HAP-1 (cell line): ENCODE measurements at places on chromosomes 12 and 14.
A peak's percentile ranks its signal among the peaks of the same experiment; 100 is the strongest.

- DNase-seq: no peak
Observed at GRCh38 chr14:92439537-92440344, 73.8 kb upstream of the RIN3 start.

- DNase-seq: no peak
Observed at GRCh38 chr14:37565550-37565949, 29.5 kb downstream of the FOXA1 start.

DNA sequence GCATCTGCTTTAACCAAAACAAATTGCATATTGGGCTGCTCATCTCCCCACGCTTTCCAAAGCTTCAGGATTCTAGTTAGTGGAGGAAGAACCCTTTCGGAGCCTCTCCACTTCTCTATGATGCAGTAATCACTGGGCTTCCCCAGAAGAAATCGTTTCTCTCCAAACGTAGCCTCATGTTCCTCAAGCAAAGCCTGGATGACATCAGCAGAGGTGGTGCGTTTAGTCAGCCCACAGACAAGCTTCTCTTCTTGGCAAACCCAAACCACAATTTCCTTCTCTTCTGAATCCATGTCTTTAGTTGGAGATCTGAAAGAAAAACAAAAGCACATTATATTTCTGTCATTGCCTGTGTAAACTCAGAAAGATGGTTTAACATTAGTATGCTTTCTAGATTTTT lies 30.6 kb downstream of the RASSF9 start:
- DNase-seq: no peak

DNA sequence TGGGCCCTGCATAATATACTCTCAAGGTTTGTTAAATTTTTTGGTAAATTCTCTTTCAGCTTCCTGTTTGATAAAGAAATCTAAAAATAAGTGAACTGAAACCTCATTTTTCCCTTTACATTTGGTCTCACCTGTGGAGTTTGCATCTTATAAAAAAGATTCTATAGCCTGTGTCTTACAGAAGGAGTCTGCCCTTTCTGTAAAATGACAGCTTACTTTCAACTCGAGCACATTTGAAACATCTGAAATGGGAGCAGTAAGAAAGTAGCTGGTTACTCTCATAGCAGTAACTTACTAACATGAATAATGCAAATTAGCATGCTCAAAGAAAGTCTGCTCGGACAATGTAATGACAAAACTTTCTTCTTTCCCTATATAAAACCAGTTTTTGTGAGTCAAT lies 155.8 kb downstream of the NELL2 start:
- DNase-seq: no peak

- peak; percentile 20 for DNase-seq
Observed at GRCh38 chr12:50986966-50987737, 34.8 kb downstream of the HIGD1C start.

DNA sequence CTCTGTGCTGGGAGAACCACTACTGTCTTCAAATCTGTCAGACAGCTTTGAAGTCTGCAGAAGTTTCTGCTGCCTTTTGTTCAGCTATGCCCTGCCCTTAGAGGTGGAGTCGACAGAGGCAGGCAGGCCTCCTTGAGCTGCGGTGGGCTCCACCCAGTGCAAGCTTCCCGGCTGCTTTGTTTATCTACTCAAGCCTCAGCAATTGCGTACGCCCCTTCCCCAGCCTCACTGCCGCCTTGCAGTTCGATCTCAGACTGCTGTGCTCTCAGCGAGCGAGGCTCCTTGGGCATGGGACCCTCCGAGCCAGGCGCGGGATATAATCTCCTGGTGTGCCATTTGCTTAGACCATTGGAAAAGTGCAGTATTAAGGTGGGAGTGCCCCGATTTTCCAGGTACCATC lies 25.1 kb upstream of the KLRB1 start:
- no peak for DNase-seq

DNA sequence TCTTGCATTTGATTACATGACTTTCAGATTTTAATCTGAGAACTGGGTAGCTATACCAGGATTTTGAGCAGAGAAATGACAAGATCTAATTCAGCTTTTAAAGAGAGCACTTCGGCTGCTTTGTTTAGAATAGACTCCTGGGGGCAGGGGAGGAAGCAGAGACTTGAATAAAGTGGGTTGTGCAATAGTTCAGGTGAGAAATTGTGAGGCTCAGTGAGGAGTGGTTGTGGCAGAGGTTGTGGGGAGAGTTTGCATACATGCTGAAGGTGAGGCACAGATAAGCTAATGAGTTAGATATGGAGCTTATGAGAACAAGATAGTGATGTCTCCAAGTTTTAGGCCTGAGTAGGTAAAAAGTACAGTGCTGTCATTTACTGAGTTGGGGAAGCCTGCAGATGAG lies 281.4 kb downstream of the FLRT2 start:
- DNase-seq: no peak

GRCh38 chr12:89762498-89763170 lies 54.0 kb upstream of the ATP2B1 start:
- DNase-seq: no peak

GRCh38 chr12:90058704-90059103 lies 350.1 kb upstream of the ATP2B1 start:
- DNase-seq: no peak

DNA sequence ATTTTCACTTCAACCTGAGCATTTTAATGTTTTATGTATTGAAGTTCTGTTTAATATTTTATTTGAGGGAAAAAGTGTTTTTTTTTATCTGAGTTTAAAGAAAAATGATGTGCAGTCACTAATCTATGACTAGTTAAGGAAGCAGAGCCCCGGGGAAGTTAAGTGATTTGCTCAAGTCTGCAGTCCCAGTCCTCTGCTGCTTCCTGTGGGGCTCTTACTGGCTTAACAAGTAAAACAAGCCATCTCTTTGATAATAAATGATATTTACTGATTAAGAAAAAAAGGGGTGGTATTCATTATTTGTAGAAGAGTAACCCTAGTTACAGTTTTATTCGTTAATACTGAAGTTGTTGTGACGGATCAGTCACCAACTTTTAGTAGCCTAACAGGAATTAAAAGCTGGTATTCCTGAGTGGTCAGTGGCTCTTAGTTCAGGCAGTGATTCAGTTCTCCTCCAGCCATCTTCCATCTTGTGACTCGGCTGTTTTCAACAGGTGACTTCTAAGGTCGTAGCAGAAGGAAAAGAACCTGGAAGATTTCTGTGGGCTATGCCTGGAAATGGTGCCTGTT lies 21.7 kb downstream of the BICDL1 start:
- DNase-seq: no peak

DNA sequence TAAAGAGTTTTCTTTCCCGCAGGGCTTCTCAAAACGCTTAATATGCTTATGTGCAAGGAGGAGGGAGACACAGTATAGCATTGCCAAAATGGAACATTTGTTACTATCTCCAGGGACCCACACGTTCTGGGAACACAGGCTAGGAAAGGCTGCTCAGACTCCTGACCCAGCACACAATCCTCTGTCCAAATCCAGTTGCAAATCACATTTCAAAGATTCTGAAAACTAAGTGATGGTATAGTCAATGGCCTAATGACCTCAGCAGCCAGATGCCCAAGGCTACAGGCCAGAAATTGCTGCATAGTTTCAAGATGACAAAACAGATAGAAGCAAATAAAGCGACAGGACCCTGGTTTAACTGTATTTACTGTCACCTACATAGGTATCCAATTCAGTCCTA lies 97.0 kb upstream of the GRIP1 start:
- DNase-seq: no peak

GRCh38 chr12:52628111-52628507 lies 9.8 kb upstream of the KRT73 start:
- DNase-seq: no peak

DNA sequence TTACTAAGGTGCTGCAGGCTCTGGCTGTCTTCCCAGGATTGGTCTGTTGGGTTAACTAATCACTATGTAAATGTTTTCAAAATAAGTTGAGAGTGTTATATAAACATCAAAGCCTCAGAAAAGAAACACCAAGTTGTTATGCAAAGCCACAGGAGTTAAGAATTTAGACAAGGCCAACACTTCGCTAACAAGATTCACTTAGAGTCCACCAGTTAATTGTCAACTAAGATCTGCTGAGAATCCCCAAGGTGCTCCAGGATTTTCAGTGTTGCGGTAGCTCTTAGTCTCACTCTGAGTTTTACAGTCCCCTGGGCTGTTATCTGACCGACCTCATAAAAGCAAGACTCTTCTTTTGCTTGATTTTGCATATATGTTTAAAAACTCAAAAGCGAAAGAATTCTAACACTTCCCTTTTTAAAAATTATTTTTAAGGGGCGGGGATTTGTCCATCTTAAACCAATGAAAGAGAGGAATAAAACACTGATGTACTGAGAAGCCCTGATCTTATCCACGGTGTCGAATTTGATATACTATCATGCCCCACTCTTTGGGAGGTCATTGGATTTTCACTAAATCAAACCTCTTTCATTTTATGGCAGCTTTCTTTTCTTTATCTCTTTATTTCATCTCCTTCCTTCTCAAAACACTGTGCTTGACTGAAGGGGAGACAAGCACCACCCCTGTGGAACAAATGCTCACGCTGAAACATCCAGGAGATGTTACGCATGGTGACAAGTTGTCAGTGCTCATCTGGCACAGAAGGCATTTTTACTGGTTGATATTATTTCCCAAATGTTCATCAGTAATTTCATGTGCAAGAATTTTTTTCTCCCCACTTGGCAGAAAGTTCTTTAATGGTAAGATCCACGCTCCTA lies 7.0 kb downstream of the NIN start:
- no peak for DNase-seq

- no peak for DNase-seq
Observed at GRCh38 chr12:8953773-8954402, 4.4 kb upstream of the M6PR start.

GRCh38 chr14:100577986-100578431 lies 9.2 kb downstream of the BEGAIN start:
- no peak for DNase-seq

- no peak for DNase-seq
Observed at GRCh38 chr12:106917503-106917902, 38.2 kb upstream of the TMEM263 start.

GRCh38 chr12:74918291-74918690 lies 291.3 kb downstream of the KCNC2 start:
- no peak for DNase-seq

- no peak for DNase-seq
Observed at GRCh38 chr14:65224799-65225198, 122.5 kb upstream of the MAX start.
